Osteoblast (primary cell): ENCODE measurements at places on chromosomes 3 and 15. TPM values are rescaled to one million over a fixed set of nuclear protein-coding genes. Genes with fewer than 3 reads are reported as not detected.
A peak's percentile ranks its signal among the peaks of the same experiment; 100 is the strongest.

DNA sequence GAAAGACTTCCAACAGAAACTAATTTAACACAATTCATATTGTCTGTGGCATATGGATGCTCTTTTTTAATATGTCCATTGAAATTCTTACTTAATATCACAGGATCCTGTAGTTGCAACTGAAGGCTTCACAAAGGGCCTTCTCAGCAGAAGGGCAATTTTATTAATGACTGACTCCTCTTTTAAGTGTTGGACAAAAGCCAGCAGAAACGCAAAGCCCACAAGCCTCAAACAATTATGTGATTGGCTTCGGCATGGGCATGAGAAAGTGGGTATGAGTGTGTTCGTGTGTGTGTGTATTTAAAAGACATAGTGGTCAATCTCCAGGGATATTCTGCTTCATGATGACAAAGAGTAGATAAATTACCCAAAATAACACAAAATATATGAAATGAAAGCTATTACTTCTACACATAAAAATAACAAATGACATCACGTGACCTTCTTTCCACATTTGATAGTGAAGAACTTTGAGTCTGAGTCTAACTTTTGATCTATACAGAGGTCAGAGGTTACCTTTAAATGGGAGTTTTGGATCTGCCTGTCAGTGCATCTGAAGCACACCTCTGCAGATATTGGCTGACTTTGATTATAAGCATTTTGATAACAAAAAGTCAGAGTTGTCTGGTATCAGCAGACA lies 496.9 kb downstream of the CADM2 start:
- no peak for DNase-seq

DNA sequence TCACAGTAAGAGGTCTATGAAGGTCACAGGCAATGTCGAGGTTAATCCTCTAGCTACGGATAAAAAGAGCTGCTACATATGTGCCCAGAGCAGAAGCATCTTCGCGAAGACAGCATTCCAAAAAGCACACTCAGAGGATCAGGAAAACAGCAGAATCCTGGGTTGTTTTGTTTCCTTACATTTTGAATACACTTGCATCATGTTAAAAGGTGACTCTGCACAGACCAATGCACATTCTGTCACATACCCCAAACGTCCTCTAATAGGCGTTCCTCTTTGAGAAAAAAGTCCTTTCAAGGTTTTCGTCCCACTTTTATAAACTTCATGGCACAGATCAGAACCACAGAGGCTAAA lies 52.7 kb downstream of the VGLL4 start:
- peak; percentile 34 for DNase-seq

DNA sequence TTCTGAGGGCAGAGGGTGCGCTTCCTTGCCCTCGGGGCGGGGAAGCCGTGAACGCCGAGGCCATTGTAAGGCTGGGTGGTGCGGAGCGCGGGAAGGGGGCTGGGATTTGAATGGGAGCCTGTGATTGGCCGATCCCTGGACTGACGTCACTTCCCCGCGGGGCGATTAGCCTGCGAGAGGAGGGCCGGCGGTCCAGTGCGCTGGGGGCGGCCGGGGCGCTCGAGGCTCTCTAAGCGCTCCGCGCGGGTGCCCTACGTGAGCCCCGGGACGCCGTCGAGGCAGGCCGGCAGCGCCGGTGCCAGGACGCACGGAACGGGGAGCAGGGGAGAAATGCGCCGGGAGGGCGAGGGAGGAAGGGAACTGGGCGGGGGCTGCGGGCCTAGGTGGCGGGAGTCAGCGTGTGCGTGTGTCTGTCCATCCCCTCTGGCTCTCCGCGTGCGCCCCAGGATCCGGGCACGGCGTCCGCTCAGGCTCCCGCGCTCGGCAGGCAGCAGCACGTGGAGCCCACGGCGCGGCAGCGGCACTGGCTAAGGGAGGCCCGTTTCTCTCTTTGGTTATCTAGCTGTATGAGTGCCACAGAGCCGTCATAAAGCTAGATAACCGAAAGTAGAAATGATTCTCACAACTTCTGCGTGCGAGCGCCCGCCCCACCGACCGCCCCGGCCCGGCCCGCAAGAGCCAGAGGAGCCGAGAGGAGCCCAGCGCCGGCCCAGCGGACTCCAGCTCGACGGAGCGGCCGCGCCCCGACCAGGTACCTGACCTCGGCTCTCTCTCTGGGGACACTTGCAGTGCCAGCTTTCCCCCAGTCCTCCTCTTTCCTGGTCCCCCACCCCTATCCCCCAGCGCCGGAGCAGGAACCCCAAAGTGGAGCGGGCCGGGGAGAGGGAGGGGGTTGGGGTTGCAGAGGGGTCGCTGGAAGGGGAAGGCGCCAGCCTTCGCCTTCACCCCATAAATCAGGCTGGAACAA lies 33.1 kb upstream of the POLG start:
- peak; percentile 91 for DNase-seq

DNA sequence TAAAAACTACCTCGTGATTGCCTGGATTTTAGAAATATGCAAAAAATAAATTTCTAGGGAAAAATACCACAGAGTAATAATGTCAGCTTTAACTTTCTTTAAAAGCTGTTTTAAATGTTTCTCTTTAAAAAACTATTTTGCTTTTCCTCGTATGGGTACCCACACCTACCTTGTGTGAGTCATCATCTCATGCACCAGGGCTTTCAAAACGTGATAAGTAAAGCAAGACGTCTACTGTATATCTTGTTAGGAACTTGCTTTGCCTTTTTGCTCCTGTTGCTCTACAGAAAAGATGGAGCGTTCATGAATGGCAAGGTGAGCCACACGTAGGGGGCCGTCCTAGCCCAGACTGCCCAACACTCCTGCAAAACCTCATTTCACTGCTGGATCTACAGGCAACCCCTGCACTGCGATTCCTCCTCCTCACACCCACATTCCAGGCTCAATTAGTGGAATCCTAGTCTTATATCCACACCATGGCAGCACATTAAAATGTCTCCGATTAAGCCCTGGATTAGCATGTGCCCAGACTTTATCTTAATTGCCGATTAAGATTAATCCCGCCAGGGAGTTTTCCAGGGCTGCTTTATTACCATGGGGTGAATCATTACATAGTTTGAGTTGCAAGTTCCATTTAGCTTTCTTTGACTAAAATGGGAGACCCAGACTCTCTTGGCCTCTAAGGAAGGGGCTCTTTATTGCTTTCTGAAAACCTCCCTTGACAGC lies 293.6 kb upstream of the ICE2 start:
- no peak for DNase-seq

DNA sequence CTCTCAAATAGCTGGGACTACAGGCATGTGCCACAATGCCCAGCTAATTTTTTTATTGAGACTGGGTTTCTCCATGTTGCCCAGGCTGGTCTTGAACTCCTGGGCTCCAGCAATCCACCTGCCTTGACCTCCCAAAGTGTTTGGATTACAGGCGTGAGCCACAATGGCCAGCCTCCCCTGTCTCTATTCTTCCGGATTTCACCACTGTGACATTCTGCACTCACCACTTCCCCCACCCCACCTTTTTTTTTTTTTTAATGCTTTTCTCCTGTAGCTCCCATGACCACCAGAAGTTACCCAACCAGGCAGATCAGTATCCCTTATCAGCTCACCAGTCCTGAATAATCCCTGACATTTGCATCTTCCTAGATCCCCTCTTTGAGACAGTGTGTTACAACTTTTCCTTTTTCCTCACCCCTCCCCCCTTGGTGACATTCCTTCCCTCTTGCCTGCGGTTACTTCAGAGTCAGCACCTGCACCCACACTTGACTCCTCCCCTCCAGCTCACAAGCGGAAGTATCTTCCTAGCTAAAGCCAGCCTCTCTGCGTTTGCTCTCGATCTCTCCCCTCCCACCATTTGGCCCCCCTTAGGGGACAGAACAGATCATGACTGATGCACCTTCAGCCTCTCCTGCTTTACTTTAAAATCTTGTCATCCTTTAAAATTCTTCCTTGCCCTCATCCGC lies 13.5 kb upstream of the ZNF592 start:
- no peak for DNase-seq

DNA sequence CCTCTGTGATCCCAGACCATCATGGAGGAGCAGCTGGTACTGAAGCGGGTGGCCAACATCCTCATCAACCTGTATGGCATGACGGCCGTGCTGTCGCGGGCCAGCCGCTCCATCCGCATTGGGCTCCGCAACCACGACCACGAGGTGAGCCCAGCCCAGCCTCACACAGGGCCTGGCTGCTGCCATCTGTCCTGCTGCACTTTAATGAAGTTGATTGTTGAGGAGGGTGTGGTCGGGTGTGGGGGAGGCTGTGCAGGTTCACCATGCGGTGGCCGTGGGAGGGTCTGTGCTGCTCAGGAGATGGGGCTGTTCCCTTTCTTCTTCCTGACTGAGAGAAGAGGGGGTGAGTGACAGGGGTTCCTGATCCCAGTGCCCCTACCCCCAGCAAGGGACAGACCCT lies 30.6 kb downstream of the ACAD9 start:
- no peak for DNase-seq

DNA sequence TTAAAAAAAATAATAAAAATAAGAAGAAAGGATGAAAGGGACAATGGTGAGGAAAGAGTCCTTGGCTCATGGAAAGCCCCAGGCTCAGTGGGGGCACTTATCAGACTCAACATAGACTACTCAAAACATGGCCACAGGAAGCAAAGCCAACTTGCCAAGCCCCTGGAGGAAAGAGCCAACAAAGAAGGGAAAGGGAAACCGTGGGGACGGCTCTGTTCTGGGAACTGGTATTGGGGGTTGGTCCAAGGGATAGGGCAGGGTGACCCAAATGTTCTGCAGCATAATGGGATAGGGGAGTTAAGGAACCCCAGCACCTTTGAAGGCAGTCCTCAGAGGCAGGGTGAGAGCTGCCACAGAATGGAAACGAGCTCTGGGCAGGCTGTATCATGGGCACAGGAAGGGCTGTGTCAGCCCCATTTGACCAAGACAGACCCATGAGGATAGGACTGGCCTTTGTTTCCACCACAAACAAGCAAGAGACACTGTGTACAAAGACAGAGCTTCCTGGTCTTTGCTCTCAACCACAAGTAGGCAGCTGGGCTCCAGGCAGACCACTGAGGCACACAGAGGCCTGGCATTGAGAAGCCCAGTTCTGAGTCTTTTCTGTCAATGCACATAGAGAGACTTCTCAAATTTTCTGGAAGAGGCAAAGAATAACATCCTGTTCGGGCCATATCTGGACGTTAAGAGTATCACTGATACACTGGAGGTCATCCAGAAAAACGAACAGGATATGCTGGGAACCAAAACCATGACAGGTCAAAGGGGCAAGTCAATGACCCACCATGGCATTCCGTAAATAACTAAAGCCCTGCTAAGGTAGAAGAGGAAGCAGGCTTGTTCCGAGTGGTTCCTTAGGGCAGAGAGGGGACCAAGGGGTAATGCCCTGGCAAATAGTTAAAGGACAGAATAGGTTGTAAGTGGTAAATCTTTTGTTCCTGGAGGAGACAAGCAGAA lies 10.6 kb upstream of the SEMA7A start:
- no peak for DNase-seq

- DNase-seq, result peak; percentile 93
Measured at GRCh38 chr3:114144909-114145688, 33.8 kb downstream of the DRD3 start.

GRCh38 chr3:156668073-156668763 lies 6.2 kb upstream of the TIPARP start:
- DNase-seq, result no peak

DNA sequence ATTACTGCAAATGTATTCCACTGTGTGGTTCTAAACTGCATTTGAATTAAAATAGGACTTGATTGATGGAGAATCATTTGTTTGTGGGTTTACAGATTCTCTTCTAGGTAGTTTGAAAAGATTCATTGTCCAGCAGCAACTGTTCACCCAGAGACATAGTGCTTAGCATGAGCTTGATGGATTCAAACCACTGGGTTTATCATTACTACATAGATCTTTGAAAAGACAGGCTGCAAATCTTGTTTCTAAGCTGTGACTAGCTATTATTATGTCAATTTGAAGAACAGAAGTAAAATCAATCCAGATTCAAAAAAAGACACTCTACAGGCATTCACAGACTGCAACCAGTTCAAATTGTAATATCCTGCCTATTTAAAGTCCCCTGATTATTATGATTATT lies 49.8 kb downstream of the MBNL1 start:
- no peak for DNase-seq

DNA sequence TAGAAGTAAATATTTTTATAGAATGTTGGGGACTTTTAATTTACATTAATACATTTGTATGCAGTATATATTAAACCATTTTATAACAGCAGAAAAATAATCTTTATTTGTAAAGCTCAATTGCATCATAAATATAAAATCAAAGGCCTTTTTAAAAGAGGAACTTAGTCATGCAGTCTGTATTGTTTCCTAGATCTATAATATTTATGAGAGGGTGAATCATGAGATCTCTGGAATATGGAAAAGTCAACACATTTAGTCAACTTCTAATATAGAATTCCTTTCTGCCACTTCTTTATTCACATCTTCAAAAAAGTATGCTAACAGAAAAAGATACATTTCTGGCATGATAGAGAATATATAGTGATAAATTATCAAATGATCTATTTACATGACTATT lies 410.3 kb upstream of the ZNF385D start:
- DNase-seq, result no peak

- no peak for DNase-seq
Measured at GRCh38 chr15:62121273-62122015, 43.6 kb downstream of the C2CD4B start.

DNA sequence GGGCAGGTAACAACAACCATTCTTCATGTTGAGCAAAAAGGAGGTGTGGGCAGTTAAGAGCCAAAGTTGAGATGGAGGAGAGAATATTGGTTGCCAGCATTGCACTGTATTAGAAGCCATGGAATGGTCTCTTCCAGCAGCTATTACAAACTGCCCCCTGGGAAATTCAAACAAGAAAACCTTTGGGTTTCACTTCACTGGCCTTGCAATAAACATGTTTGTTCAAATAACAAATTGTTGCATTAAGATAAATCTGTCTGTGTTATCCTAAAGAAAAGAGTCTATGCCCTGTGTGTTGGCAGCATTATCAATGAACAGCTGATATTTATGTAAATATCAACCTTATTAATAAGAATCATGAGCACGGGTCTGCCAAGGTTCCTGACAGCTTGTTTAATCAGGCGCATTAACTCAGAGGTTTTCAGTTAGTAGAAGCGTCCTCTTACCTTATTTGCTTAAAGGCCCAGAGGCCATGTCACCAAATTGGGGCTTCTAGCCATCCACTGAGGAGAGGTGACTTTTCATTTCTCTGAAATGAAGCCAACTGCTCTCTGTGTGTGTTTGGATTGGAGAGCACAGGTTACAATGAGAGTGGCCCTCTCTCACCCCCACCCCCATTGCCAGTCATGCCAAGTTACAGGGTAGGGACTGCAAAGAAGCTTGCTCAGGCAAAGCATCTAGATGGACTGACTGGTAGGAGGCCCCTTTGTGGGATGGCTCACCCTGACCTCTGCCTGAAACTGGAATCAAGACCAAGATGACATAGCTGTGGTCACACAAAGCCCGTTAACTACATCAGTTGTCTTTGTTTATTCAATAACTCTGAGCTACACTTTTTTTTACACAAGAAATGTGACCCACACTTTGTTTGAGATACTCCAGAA lies 10.5 kb downstream of the FILIP1L start:
- DNase-seq, result peak; percentile 25

The MAP1A gene
- 117 and 121 TPM in 2 replicates for total RNA-seq

The TMC3 gene
- total RNA-seq, result not detected in 2 replicates

The PLCB2 gene
- total RNA-seq, result under 0.01 TPM in 2 replicates

The POLQ gene
- total RNA-seq, result 1.4 and 1.5 TPM in 2 replicates

The BNC1 gene
- 3.3 and 3.5 TPM in 2 replicates for total RNA-seq

The LTF gene
- 0.59 and 0.72 TPM in 2 replicates for total RNA-seq

The CHP1 gene
- total RNA-seq, result 99.2 and 105 TPM in 2 replicates

The TRMT10C gene
- total RNA-seq, result 25.0 and 25.6 TPM in 2 replicates
